Renal pelvis (tissue), 12 donors: ENCODE measurements at places on chromosomes 3 and 15. TPM values are rescaled to one million over a fixed set of nuclear protein-coding genes. Genes with fewer than 3 reads are reported as not detected.

DNA sequence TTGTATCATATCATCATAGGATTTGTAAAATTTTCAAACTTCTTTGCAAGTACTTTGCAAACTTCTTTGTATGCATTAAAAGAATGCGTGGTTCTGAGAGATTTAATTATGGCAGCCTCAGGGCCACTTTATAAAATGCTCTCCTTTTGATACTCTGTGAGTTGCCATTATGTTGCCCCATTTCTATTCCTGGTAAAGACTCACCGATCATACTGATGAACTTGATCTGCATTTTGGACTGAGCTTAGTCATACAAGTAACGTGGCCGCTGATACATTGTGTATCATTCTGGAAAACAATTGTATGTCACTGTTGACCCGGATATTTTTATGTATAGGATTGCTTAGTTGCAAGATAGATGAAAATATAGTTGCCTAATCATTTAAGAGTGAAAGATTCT is 38.8 kb downstream of the AKAP13 start:
- DNase-seq, result no peak

GRCh38 chr3:179513862-179514261 is 48.9 kb upstream of the ACTL6A start:
- DNase-seq, result no peak

- no peak for DNase-seq
Observed at GRCh38 chr3:56087451-56088053, 380.7 kb downstream of the ERC2 start.

- no peak for DNase-seq
Observed at GRCh38 chr3:16514755-16515353, 1.4 kb upstream of the RFTN1 start.

GRCh38 chr3:66095295-66096001 is 56.7 kb upstream of the MAGI1 start:
- no peak for DNase-seq

DNA sequence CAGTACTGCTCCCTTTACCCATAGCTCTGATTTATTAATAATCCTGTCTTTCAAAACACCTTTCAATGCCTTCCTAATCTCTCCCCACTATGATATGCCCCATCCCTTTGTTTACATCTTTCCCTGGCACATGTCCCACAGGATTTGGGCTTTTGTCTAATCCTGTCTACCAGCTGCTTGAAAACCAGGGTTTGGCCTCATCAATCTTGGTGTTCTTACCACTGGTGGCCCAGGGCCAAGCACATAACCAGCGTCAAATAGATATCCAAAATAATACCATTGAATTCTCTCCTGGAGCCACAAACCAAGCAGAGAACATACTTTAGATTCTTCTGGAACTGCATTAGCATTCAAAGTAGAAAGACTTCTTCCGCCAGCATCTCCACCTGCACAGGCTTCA is 104.8 kb upstream of the PPP2R3A start:
- no peak for DNase-seq

DNA sequence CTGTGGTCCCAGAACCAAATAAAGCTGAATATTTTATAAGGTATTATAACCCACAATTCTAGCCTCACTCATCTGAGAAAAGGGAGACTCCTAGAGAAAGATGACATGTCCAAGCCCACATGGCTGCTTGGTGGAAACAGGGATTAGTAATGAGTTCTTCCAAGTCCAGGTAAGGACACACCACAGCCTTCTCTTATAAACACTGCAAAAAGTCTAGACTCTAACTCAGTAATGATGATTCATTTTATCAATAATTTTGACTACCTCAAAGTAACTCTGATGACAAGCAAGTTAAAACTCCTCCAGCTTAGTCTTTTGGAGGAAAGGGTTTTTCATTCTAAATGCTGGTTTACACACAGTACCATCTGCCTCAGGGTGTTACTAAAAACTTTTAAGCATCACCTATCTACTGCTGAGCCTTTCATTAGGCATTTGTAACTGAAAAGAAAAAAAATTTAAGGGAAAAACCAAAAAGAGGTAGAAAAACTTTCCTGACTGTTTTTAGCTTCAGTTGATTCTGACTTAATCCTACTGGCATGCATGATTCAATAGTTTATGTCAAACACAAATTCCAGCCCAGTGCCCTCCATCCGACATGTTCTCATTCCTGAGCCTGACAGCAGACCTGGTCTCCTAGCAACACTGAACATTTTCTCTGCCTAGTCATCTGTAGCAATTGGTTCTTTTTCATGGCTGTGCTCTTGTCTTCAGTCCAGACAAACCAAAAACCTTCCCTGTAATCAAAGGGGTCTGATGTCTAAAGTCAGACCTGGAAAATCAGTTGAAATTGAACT is 43.9 kb downstream of the P3H2 start:
- peak; percentile 88 for DNase-seq

- DNase-seq, result no peak
Observed at GRCh38 chr15:58232281-58233065, 94.3 kb downstream of the AQP9 start.

DNA sequence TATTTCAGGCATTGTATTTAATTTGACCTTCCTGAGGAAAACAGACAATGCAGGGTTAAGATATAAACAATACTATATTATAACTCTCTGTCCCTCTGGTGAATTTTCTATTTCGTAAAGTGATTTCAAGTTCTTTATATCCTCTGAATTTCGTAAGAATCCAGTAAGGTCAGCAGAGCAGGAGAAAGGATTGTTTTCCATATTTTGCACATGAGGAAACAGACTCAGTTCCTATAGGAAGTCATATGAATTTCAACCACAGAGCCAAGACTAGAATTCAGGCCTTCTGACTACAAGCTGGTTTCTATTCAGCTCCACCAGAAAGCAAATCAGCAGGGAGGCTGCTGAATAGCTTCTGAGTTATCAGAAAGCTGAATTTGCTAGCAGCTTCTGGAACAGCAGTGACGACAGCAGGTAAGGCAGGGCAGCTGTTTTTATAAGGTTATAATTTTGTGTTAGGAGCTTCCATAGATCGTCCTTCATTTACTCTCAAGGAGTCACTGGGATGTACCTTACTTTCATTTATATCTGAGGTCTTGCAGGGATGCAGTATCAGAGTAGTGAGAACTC is 11.1 kb upstream of the PLAAT1 start:
- no peak for DNase-seq

Gene SSUH2
- polyA plus RNA-seq, result 5.3 TPM

Gene CASR
- 23.5 TPM for polyA plus RNA-seq

Gene SLC22A14
- 0.36 TPM for polyA plus RNA-seq

Gene DPPA4
- polyA plus RNA-seq, result 5.9 TPM

Gene LINGO1
- 22.4 TPM for polyA plus RNA-seq

Gene MRPL3
- 108 TPM for polyA plus RNA-seq
